Activated T-cell treated with anti-CD3 and anti-CD28 coated beads, Interleukin-2, amount 50 U/mL, for 72 hours (primary cell): ENCODE measurements at places on chromosomes 4 and X. TPM values are rescaled to one million over a fixed set of nuclear protein-coding genes. Genes with fewer than 3 reads are reported as not detected.

- H3K36me3 ChIP-seq = no peaks in the 10 kb centered on the region
- no peaks in the 10 kb centered on the region for H3K27me3 ChIP-seq
Measured at GRCh38 chr4:31655328-31655727, 935.2 kb downstream of the PCDH7 start.

- H3K4me3 ChIP-seq = no peak overlapping the region
- no peaks in the 10 kb centered on the region for H3K4me1 ChIP-seq
- H3K27me3 ChIP-seq = peaks cover 47% of the 10 kb centered on the region
- no peak overlapping the region for H3K27ac ChIP-seq
- DNase-seq = no peak
Measured at GRCh38 chrX:110924871-110925270, 129.3 kb upstream of the CHRDL1 start.

GRCh38 chr4:52822583-52822971 is 39.5 kb upstream of the RASL11B start:
- DNase-seq = no peak
- no peaks in the 10 kb centered on the region for H3K27me3 ChIP-seq
- H3K4me1 ChIP-seq = peaks cover 41% of the 10 kb centered on the region
- H3K27ac ChIP-seq = peak overlapping the region; percentile 93
- H3K36me3 ChIP-seq = no peaks in the 10 kb centered on the region

- H3K4me3 ChIP-seq = peak within 1 kb of the TSS; percentile 75
- H3K27me3 ChIP-seq = peaks cover 49% of the 10 kb centered on the region
- peak; percentile 48 for DNase-seq
- H3K4me1 ChIP-seq = peaks cover 7% of the 10 kb centered on the region
- H3K36me3 ChIP-seq = no peaks in the 10 kb centered on the region
- no peak within 1 kb of the TSS for H3K27ac ChIP-seq
Measured at GRCh38 chr4:170089668-170090351, at the start of gene AADAT. AADAT (minus strand) TSS chr4:170089956; CDS start chr4:170089690, 266 bp downstream.

DNA sequence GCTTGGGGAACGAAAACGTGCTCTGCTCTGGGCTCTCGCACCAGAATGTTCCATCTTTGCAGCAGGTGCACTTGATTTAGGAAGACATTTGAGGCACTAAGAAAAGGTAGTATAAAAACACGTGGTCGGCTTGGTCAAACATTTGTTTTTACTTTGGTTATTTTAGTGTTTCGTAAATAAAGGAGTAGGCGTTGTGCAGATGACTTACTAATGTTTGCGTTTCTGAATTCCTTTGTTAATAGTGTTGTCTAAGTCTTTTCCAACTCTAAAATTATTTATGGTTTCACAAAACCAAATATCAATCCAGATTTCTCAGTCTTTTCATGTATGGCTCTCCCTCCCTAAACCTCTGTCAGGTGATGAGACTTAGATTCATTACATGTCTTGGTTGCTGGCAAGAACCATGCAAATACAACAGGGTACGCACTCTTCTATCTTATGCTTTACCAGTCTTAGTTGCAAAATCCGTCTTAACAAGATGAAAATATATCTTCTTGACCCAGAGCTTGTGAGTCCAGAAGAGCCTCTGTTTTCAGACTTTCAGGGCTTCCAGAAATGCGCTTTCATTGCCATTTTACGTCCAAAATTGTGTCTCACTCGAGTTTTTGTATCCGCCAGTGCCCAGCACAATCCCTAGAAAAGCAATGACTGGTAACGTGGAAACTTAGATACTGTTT is 686 bp downstream of the MTHFD2L start:
- peak overlapping the region; percentile 87 for H3K4me3 ChIP-seq
- no peak for DNase-seq
- H3K36me3 ChIP-seq = peaks cover 3% of the 10 kb centered on the region
- peak overlapping the region; percentile 94 for H3K27ac ChIP-seq
- H3K4me1 ChIP-seq = peaks cover 28% of the 10 kb centered on the region

DNA sequence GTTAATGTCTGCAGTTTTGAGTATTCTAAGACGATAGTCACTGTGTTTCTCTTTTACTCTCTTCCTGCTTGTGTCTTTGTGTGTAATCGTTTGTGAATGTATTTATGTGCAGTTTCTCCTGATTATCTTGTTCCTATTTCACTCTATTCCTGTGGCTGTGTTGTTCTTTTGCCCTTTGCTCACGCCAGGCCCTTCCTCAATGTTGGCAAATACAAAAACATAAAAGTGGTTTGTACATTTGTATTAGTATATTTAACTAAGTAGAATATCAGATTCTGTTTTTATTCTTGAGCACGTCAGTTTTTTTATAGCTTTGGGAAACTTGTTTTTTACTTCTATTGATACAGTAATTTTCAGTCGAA is 107.6 kb upstream of the BMPR1B start:
- H3K27me3 ChIP-seq = no peaks in the 10 kb centered on the region
- DNase-seq = no peak
- H3K36me3 ChIP-seq = no peaks in the 10 kb centered on the region
- no peak overlapping the region for H3K27ac ChIP-seq
- H3K4me3 ChIP-seq = no peak overlapping the region

- H3K4me3 ChIP-seq = no peak overlapping the region
- H3K27ac ChIP-seq = no peak overlapping the region
- no peaks in the 10 kb centered on the region for H3K4me1 ChIP-seq
- no peak for DNase-seq
- H3K27me3 ChIP-seq = peaks cover 10% of the 10 kb centered on the region
- no peaks in the 10 kb centered on the region for H3K36me3 ChIP-seq
Measured at GRCh38 chr4:35938936-35939335, 305.4 kb downstream of the ARAP2 start.

GRCh38 chr4:30838331-30838730 is 118.2 kb downstream of the PCDH7 start:
- no peak overlapping the region for H3K27ac ChIP-seq
- H3K4me3 ChIP-seq = no peak overlapping the region
- no peaks in the 10 kb centered on the region for H3K27me3 ChIP-seq
- H3K4me1 ChIP-seq = no peaks in the 10 kb centered on the region

GRCh38 chrX:51376672-51377071 is 44.0 kb downstream of the NUDT10 start:
- peaks cover 9% of the 10 kb centered on the region for H3K27me3 ChIP-seq
- H3K27ac ChIP-seq = no peak overlapping the region
- H3K4me1 ChIP-seq = no peaks in the 10 kb centered on the region
- no peak overlapping the region for H3K4me3 ChIP-seq

GRCh38 chr4:18513861-18514260 is 492.3 kb upstream of the LCORL start:
- H3K27ac ChIP-seq = no peak overlapping the region
- no peaks in the 10 kb centered on the region for H3K36me3 ChIP-seq
- H3K4me3 ChIP-seq = no peak overlapping the region
- peaks cover 5% of the 10 kb centered on the region for H3K27me3 ChIP-seq

GRCh38 chr4:588351-588849 is 12.3 kb upstream of the TMEM271 start:
- H3K36me3 ChIP-seq = peaks cover 5% of the 10 kb centered on the region
- DNase-seq = no peak
- H3K27ac ChIP-seq = no peak overlapping the region
- no peak overlapping the region for H3K4me3 ChIP-seq
- peaks cover 33% of the 10 kb centered on the region for H3K27me3 ChIP-seq
- no peaks in the 10 kb centered on the region for H3K4me1 ChIP-seq

GRCh38 chrX:102546828-102547493 is 30.4 kb upstream of the TMSB15A start:
- peaks cover 52% of the 10 kb centered on the region for H3K27me3 ChIP-seq
- H3K4me3 ChIP-seq = peak overlapping the region; percentile 73
- no peaks in the 10 kb centered on the region for H3K36me3 ChIP-seq
- peak; percentile 4 for DNase-seq

GRCh38 chr4:23023121-23023520 is 330.4 kb downstream of the GBA3 start:
- DNase-seq = no peak
- H3K27ac ChIP-seq = no peak overlapping the region
- no peaks in the 10 kb centered on the region for H3K4me1 ChIP-seq
- H3K36me3 ChIP-seq = no peaks in the 10 kb centered on the region
- no peak overlapping the region for H3K4me3 ChIP-seq
- H3K27me3 ChIP-seq = no peaks in the 10 kb centered on the region

DNA sequence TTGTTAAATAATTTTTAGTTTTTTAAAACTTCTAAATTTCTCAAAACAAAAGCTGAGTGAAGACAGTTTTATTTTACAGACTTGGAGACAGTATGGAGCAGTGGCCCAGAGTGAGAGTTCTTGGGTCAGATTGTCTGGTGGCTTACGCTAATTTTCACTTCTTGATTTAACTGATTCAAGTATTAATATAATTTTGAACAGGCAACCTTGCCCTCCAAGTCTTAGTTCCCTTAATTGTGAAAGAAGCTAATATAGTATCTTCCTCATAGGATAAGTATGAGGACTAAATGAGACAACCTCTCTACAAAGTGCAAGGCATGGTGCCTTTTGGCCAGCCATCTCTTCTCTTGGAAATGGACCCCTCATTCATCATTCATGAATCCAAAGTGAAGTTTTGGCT is 25.4 kb downstream of the ATP7A start:
- H3K4me3 ChIP-seq = no peak overlapping the region
- no peaks in the 10 kb centered on the region for H3K27me3 ChIP-seq
- H3K27ac ChIP-seq = no peak overlapping the region
- DNase-seq = no peak
- H3K4me1 ChIP-seq = no peaks in the 10 kb centered on the region

- H3K36me3 ChIP-seq = peaks cover 9% of the 10 kb centered on the region
- H3K4me3 ChIP-seq = no peak overlapping the region
- H3K27me3 ChIP-seq = no peaks in the 10 kb centered on the region
- H3K4me1 ChIP-seq = peaks cover 10% of the 10 kb centered on the region
- H3K27ac ChIP-seq = no peak overlapping the region
Measured at GRCh38 chr4:8391071-8391470, 49.5 kb downstream of the ACOX3 start.

GRCh38 chr4:122857160-122857559 is 30.5 kb downstream of the FGF2 start:
- H3K27ac ChIP-seq = no peak overlapping the region
- H3K27me3 ChIP-seq = peaks cover 34% of the 10 kb centered on the region
- no peak for DNase-seq
- no peaks in the 10 kb centered on the region for H3K36me3 ChIP-seq
- no peaks in the 10 kb centered on the region for H3K4me1 ChIP-seq

- DNase-seq = no peak
- H3K27ac ChIP-seq = no peak overlapping the region
- no peaks in the 10 kb centered on the region for H3K36me3 ChIP-seq
- H3K4me3 ChIP-seq = no peak overlapping the region
- no peaks in the 10 kb centered on the region for H3K27me3 ChIP-seq
- H3K4me1 ChIP-seq = no peaks in the 10 kb centered on the region
Measured at GRCh38 chr4:162274354-162274753, 110.6 kb upstream of the FSTL5 start.

DNA sequence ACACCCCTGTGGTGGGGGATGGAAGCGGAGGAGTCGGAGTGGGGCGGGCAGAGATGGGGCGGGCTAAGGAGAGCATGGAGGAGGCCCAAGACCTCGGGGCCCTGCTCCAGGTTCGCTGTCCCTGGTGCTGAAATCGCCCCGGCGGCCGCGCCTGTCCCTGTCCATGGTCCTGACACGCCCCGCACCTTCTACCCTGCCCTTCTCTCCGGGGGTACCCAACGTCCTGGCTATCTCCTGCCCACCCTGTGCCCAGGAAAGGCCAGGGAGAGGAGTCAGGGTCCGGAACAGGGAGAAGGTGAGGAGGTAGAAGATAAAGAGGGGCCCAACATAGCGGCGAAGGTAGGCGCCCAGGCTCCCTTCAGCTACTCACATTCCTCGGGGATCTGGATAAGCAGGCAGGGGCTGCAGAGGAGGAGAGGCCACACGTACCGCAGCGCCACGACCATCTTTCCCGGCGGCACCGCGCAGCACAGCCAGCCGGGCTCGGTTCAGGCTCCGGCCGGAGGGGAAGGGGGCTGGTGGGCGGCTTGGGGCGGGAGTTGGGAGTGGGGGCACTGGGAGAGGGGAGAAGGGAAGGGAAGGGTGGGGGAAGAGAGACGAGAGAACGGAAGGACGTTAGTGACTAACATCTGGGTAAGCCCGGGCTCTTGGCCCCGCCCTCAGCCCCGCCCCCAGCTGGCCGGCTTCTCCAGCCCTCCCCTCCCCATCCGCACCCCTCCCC is 10.4 kb downstream of the L1CAM start:
- H3K36me3 ChIP-seq = no peaks in the 10 kb centered on the region
- H3K4me3 ChIP-seq = no peak overlapping the region
- H3K27me3 ChIP-seq = peaks cover 63% of the 10 kb centered on the region
- no peak overlapping the region for H3K27ac ChIP-seq

GRCh38 chrX:49040376-49040955 is 2.7 kb downstream of the TFE3 start:
- H3K4me1 ChIP-seq = peaks cover 37% of the 10 kb centered on the region
- DNase-seq = no peak
- H3K36me3 ChIP-seq = peaks cover 8% of the 10 kb centered on the region
- H3K27ac ChIP-seq = no peak overlapping the region

DNA sequence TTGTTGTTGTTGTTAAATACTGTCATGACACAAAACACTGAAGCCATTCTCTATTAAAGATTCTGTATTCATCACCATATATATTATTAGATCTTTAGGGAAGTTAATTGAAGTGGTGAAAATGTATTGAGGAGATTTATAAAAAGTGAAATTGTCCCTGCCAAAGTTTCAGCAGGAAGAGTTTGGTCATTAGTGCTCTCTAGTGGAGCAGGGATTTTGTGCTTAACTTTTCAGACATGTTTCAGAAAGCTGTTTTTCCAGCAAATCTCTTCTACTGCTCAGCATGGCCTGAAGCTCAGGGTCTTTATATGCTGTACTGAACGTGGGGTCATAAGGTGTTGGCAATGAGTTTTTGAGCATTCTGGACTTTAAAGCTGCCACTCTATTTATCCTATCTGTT is 36.7 kb upstream of the CXXC4 start:
- H3K4me1 ChIP-seq = no peaks in the 10 kb centered on the region
- no peak overlapping the region for H3K4me3 ChIP-seq
- H3K27ac ChIP-seq = no peak overlapping the region
- H3K27me3 ChIP-seq = no peaks in the 10 kb centered on the region

DNA sequence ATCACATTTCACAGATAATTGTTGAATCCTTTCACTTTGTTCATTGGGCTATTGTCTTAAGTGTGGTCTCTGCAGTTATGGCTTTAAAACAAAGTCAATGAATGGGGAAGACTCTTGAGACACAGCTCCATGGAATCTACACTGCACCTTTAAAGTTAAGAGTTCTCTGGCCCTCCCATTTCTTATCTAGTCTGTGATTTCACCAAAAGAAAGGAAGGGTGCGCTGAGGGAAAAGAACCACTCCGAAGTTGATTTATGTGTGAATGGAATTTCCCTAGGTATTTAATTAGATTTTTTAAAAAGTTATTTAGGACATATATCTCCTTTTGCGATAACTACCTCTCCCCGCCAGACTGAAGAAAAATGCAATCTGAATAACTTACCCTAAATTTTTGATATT is 2.5 kb downstream of the SEPTIN11 start:
- H3K36me3 ChIP-seq = no peaks in the 10 kb centered on the region
- H3K27ac ChIP-seq = no peak overlapping the region
- DNase-seq = no peak
- H3K4me1 ChIP-seq = peaks cover 8% of the 10 kb centered on the region
- H3K4me3 ChIP-seq = peak overlapping the region; percentile 15

Gene IL21
- 14.2 TPM for total RNA-seq

Gene PAPSS1
- 33.2 TPM for total RNA-seq

Gene FGFR3
- 0.36 TPM for total RNA-seq

Gene TBL1X
- 52.8 TPM for total RNA-seq

Gene MMGT1
- total RNA-seq = 21.7 TPM
